ENCODE measurements at places on chromosomes 1 and 21. TPM values are rescaled to one million over a fixed set of nuclear protein-coding genes. Genes with fewer than 3 reads are reported as not detected.

GRCh38 chr1:2778220-2778592, 23.3 kb downstream of the TTC34 start:
- no peaks in the 10 kb centered on the region for H3K36me3 ChIP-seq
- no peak overlapping the region for H3K27ac ChIP-seq
- no peak for DNase-seq
- no peaks in the 10 kb centered on the region for H3K4me1 ChIP-seq
- no peak overlapping the region for H3K4me3 ChIP-seq
- H3K27me3 ChIP-seq = peaks cover 6% of the 10 kb centered on the region

- peak; percentile 41 for DNase-seq
- H3K27ac ChIP-seq = peak overlapping the region; percentile 70
- peaks cover 18% of the 10 kb centered on the region for H3K36me3 ChIP-seq
- H3K4me1 ChIP-seq = peaks cover 15% of the 10 kb centered on the region
- H3K4me3 ChIP-seq = no peak overlapping the region
Observed at GRCh38 chr21:46295177-46295770, 9.1 kb downstream of the YBEY start.

DNA sequence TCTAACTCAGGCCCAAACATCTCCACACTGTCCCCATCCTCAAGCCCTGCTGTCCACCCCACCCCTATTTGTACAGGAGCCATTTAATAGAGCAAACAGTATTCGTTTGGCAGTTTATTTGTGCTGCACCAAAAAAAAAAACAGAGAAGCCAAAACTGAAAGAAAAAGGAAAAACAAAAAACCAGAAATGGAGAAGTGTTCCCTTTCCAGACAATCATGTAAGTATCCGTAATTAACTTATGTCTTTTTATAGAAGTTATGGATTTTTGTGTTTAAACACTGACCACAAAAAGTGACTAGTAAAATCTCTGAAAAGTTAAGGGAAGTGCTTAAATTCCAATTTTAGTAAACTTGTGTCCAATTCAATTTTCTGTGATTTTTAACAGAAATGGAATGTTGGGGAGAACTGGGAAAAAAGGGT, 40.4 kb upstream of the ZBTB18 start:
- no peak for DNase-seq
- no peaks in the 10 kb centered on the region for H3K36me3 ChIP-seq
- H3K4me1 ChIP-seq = no peaks in the 10 kb centered on the region
- H3K27ac ChIP-seq = no peak overlapping the region
- no peak overlapping the region for H3K4me3 ChIP-seq

The C8B gene
- not detected for polyA plus RNA-seq
